T-cell (primary cell): ENCODE measurements at places on chromosomes 13 and 19. TPM values are rescaled to one million over a fixed set of nuclear protein-coding genes. Genes with fewer than 3 reads are reported as not detected.
A peak's percentile ranks its signal among the peaks of the same experiment; 100 is the strongest.

ZNF793 gene
- total RNA-seq = 3.1 TPM

FREM2 gene
- total RNA-seq = 0.03 TPM

PSG4 gene
- total RNA-seq = not detected

CD209 gene
- not detected for total RNA-seq

IL4I1 gene
- total RNA-seq = 4.0 TPM

C19orf18 gene
- total RNA-seq = 1.2 TPM

RFPL4A gene
- total RNA-seq = not detected

SLITRK6 gene
- total RNA-seq = not detected

PCDH17 gene
- total RNA-seq = not detected

APOC4 gene
- not detected for total RNA-seq

ZNF578 gene
- 3.9 TPM for total RNA-seq

TLE6 gene
- not detected for total RNA-seq

DNA sequence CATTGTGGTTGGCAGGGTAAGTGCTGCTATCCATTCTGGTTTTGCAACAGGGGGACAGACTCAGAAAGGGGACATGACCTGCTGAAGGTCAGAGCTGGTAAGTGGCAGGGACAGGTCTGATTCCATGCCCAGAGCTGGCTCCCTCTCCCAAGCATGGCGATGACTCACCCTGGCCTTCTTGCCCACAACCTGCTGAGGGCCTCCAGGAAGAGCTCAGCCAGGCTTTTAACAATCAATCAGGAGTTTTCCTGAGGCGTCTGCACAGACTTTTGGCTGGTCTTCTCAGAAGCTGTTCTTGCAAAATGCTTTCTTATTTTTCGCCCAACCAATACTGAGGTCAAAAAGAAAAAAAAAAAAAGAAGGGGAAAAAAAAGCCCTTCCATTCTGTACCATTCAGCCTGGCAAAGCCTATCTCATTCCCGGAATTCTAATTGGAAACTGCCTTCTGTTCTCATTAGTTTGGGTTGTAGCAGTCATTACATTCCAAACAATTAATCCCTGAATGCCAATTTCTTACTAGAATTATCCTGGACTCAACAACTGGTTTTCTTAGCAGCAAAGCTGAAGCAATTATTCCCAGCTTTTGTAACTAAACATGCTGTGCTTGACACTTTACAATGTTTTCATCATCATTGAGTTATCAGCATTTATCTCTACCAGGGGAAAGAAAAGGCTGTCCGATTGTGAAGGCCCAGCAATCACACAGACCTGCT lies 17.7 kb downstream of the SIAH3 start:
- DNase-seq = no peak

GRCh38 chr19:52244021-52244420 lies 25.4 kb upstream of the ZNF766 start:
- no peak for DNase-seq

- DNase-seq = no peak
These were observed 23.7 kb upstream of the TFDP1 start for GRCh38 chr13:113560645-113561416.

GRCh38 chr13:100434010-100434763 lies 154.4 kb downstream of the GGACT start:
- no peak for DNase-seq

DNA sequence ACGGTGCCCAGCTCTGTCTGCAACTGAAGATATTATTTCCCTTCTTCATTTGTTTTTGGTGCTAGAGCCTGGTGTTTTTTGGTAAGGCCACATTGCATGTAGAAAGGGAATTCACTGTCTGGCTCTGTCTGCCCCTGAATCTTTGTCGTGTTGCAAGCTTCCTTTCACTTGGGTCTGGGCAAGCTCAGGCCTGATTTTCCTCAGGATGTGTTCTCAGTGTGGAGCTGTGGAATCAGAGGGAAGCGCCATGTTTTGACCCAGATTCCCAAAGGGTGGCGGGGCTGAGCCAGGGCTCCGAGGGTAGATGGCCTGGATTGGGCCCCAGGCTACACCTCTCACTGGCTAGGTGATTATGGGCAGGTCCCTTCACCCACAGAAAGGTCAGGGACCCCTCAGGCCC lies 8.6 kb downstream of the PRKCSH start:
- no peak for DNase-seq

GRCh38 chr13:24629320-24629719 lies 50.9 kb upstream of the ATP12A start:
- no peak for DNase-seq

- no peak for DNase-seq
These were observed 1430.7 kb upstream of the PCDH20 start for GRCh38 chr13:62846302-62846701.

DNA sequence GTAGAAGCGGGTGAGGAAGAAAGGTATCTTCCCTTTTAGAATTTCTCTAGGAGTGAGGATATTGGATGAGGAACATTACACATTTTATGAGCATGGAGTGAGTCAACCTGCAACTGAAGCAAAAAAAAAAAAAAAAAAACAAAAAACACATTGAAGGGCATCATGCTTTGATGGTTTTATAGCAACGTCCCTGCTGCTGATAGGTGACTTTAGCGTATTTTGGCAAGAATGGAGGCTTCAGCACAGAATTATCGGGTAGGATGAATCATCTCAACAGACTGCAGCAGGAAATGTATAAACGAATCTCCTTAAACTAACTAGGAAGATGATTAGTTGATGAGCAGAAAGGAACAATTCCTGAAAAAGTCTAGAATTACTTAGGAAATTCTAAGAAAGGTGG lies 1359.6 kb upstream of the ATXN8OS start:
- no peak for DNase-seq

- no peak for DNase-seq
These were observed 263.9 kb downstream of the MZT1 start for GRCh38 chr13:72463561-72463960.

GRCh38 chr19:1823020-1823419 lies 10.9 kb upstream of the ATP8B3 start:
- DNase-seq = no peak

DNA sequence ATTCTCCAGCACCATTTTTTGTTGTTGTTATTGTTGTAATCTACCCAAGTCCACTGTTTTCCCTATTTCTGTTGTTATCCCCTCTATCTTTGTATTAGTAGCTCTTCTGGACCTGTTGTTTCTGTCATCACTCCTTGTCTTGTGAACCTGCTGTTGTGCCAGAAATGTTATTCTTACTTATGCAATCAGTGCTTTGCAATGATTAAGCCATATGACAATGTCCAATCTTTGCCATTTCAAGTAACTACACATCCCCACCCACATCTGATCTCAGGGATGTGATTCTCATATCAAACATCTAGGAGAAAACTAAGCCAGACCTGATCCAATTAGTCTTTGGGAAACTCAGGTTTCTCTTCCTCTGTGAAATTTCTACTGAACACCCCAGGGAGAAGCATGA lies 472.6 kb upstream of the KLHL1 start:
- DNase-seq = no peak

GRCh38 chr19:1449467-1450442 lies at the start of gene APC2:
Gene APC2 (plus strand): TSS chr19:1450121. CDS start chr19:1453002, 2,881 bp downstream.
- peak; percentile 22 for DNase-seq

- no peak for DNase-seq
These were observed 84.3 kb downstream of the TEX29 start for GRCh38 chr13:111404746-111405145.

DNA sequence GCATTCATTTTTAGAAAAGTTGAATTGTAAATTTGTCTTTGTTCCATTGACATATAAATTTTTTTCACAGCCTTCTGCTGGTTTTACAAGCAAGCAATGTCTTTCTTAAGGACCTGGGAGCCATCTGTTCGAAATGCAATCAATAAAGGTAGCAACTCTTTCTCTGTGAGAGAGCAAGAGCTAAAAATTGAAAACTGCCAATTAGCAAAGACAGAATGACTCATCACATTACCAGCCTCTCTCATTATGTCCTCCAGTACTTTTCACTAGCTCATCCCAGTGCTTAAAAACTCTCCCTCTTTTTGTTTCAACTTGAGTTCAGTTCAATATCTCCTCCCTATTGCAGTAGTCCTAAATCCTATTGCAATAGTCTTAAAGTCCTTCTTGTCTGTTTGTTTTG lies 760.7 kb upstream of the SLITRK6 start:
- no peak for DNase-seq

- no peak for DNase-seq
These were observed 123.9 kb downstream of the SHISA2 start for GRCh38 chr13:25927932-25928331.

- peak; percentile 43 for DNase-seq
These were observed 24.1 kb upstream of the ASPDH start for GRCh38 chr19:50537769-50538230.

DNA sequence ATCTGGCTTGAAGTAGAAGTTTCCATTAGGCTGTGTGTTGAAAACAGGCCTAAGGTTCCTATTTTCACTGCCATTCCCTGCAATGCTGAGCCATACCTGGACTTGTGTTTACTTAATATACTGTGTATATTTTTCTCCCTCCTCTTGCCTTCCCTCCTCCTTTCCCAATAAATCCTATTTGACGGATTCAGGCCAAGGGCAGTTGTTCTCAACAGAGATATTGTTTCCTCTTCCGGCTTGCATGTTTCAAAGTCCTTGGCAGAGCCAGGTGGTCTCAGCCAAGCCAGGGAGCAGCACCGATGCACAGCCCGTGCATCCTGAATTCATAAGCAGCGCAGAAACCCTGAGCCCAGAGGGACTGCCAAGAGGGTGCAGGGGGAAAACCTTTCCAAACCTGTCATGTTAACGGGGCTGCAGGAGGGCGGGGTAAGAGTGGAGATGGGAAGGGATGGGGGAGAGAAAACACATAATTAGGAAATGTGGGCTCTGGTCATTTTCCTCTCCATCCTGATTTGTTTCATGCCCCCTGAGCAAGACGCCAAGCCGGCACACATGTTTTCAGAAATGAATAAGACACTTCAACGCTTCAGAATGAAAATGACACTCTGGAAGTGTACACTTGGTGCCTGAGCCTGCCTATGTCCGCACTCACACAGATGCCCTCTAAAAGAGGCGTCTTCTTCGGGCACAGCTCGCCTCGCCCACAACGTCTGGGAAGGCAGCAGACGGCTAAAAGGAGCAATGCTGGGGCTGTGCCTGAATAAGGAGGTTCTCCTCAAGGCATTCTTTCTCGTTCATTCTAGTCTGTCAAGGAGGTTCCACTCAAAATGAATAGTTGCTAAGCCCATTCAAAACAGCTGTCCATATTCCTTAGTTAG lies 149.3 kb upstream of the UBL3 start:
- DNase-seq = no peak

GRCh38 chr13:104132849-104133248 lies 1066.6 kb upstream of the SLC10A2 start:
- DNase-seq = no peak

DNA sequence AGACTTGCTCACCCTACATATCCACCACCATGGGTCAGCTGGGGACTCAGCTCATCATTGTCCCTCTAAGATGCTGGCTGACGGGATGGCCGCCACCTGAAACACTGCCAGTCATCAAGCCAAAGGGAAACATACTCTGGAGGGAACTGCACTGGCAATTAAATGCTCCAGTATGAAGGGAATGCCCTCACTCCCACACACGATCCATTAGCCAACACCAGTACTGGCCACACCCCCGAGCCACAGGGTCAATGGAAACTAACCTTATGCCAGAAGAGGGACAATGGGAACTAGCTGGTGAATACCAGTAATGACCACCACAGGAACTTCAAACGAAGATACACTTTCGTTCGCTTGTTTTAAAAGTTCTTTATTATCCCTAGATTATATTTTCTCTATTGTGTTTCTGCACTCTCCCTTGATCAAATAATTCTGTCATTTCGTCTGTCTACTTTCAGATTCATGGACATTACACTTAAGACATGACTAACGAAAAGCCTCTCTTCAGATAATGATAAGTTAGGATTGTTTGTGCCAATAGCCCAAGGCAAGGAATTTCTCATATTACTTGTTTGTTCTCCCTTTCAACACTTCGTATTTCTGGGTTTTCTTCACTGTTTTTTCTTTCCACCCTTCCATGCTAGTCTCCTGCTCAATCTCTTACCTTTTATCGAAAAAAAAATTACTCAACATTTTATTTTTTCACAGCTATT lies 1.7 kb upstream of the ZNF507 start:
- no peak for DNase-seq

DNA sequence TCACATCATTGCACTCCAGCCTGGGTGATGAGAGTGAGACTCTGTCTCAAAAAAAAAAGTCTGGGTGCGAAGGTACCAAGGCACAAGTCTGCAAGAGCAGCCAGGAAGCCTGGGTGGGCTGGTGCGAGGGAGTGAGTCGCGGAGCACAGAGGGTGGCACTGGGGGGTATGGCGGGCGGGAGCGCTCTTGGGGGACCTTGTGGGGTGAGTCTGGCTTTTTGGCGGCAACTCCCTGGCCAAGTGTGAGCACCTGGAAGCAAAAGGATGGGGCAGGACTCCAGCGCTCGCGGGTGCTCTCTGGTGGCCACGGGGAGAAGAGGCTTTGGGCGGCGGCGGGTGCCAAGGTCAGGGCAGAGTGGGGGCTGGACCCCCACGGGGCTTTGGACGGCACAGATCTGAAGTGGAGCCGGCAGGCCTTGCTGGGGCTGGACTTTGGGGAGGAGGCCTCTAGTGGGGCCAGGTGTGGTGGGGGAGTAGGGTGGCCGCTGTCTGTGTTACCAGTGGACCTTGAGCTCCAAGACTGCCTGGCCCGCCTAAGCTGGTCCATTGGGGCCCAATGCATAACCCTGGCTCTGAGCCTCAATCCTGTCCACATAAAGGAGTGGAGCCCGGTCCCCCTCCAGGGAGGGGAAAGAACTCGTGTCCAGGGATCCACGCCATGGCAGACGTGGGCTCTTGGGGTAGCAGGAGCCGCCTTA lies 1.6 kb downstream of the P2RY11 start:
- DNase-seq = peak; percentile 64

DNA sequence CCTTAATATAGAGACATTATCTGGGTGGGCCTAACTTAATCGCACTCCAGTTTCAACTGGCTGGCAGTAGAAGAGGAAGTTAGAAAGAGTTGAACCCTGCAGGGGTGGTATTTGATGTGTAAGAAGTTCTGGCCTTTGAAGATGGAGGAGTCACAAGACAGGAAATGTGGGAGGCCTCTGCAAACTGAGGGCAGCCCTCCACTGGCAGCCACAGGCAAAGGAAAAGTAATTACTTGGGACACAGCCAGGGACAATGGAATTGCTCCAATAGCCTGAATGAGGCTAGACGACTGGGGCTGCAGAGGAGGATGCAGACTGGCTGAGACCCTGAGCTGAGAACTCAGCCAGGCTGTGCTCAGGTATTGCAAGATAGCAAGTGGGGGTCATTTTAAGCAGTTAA lies 703.3 kb upstream of the ARGLU1 start:
- DNase-seq = no peak

- DNase-seq = no peak
These were observed 294.6 kb upstream of the MIR17HG start for GRCh38 chr13:91052876-91053275.
